ENCODE measurements at places on chromosomes 11 and 22.

DNA sequence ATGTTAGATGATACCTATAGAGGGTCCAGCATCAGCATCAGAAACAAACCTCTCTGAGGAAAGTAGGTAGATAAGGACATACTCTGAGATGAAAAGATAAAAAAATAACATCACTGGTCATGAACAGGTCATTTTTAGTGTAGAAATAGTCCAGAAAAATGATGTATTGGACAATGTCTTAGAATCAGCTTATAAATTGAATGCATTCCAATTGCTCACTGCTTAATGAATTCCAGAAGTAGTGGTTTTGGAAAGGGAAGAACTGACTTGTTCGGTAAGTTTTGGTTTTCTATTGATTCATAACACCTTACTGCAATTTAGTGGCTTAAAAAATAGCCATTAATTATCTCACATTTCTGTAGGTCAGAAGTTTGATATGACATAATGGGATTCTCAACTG lies 929.5 kb upstream of the CCDC90B start:
- no peak for DNase-seq

- DNase-seq, result no peak
These were observed 343.5 kb upstream of the B3GAT1 start for GRCh38 chr11:134755535-134755934.

- no peak for DNase-seq
These were observed 32.5 kb downstream of the PPP2R1B start for GRCh38 chr11:111733611-111734088.

DNA sequence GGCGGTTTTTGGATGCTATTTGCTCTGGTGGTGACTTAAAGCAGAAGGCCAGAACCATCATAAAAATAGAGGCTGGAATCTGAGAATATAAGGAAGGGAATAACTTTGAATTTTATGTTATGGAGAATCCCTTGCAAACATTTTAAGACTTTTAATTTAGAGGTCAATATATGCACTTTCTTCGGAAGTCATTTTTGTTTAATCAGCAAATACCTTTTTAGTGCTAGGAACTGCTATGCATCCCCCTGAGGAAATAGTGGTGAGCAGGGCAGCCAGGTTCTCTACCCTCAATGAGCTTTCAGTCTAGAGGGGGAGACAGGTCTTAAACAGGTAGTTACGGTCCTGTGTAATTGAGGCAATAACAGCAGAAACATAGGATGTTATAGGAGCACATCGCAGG lies 266.5 kb upstream of the MPPED2 start:
- DNase-seq, result no peak

DNA sequence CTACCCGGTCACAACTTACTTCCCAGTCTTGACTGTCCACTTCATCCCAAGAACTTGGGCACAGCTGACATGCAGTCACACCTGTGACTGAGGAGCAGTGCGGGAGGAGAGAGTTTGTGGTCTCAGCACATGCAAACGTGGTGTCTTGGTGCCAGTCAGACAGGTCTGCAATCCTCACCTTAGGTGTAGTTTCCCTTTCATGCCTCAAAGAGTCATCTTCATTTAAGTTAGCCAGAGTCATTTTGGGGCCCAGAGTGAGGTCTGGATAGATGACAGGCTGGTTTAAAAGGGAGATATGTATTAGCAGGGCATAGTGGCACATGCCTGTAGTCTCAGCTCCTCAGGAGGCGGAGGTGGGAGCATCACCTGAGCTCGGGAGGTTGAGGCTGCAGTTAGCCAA lies 108.5 kb upstream of the SORL1-AS1 start:
- no peak for DNase-seq

Data from NAMALWA (cell line).